Left ventricle myocardium superior (tissue), 1 donor: ENCODE measurements at places on chromosomes 4 and X.

- no peak for DNase-seq
Observed at GRCh38 chr4:11439836-11440235, 11.1 kb upstream of the HS3ST1 start.

GRCh38 chrX:39667736-39668482, 429.8 kb downstream of the BCOR start:
- DNase-seq: no peak

GRCh38 chr4:65023883-65024670, 614.8 kb upstream of the TECRL start:
- DNase-seq: no peak

GRCh38 chrX:108442901-108443464, 3.3 kb downstream of the COL4A5 start:
- DNase-seq: no peak

- DNase-seq: no peak
Observed at GRCh38 chrX:42616981-42617380, 161.0 kb downstream of the PPP1R2C start.
